SK-N-SH treated with all-trans-retinoic acid at 6 μM for 48 hours (cell line): ENCODE measurements at places on chromosomes 3 and 15.

GRCh38 chr15:74843891-74844299, 939 bp upstream of the ULK3 start:
- ATAC-seq: no peak

- no peak for ATAC-seq
Observed at GRCh38 chr3:112407214-112407887, 74.4 kb downstream of the CD200 start.

- peak; percentile 4; the same call in 2 of the 3 replicates for ATAC-seq
Observed at GRCh38 chr3:157174290-157174648, 14.3 kb upstream of the CCNL1 start.

DNA sequence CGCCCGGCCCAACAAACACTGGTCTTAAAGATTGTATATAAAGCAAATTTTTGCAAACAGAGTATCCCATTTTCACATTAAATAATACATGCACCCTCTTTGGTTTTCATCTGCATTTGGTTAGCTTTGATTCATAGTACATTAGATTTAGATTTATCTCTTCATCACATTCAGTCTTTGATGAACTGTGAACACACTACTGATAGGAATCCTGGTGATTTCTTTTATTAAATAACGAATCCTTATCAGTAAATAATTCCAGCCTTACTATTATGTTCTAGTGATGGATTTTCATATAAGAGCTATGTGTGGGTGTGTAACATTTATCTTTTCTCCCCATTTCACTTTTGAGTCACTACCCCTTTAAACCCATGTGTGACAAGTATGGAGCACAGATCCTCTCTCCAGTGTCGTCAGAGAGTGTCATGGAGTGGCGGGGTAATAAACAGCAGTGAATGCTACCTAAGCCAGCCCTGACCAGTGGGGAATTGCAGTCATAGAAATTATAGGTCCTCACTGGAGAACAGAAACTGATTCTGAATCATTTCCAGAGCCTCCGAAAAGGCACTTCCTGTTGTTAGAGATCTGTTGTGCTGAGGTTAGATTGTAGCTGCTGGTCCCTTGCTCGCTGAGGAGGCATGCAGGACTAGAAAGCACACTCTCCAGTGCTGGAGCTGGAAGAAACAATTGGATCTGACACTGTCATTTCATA, 22.0 kb downstream of the SLC7A14 start:
- ATAC-seq: peak; percentile 97

DNA sequence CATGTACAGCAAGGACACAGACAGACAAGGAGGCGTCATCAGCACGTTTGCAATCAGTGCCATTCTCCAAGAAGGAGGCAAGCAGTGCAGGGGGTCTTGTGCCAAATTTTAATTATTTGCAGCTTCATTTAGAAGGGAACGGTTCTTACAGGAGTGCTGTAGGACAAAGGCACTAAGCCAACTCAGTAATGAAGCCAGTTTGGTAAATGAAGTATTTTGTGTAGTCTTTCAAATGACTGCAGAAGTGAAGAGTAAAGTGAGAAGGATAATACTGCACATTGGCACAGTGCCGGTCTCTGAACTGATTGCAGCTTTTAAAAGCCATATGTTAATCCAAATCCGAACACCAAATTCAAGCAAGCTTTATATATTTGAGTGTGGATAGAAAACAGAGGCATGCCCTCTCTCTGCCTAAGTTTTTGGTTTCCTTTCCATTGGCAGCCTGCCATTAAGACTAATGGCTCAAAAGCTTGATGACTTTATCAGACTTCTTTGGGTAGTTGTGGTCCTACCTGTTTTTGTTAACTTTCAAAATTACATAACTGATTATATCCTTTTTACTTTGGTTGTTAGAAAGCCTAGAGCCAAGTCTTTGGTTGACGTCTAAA, 101.3 kb downstream of the SENP2 start:
- ATAC-seq: peak; percentile 55

GRCh38 chr3:102532901-102533300, 98.1 kb downstream of the ZPLD1 start:
- no peak for ATAC-seq

DNA sequence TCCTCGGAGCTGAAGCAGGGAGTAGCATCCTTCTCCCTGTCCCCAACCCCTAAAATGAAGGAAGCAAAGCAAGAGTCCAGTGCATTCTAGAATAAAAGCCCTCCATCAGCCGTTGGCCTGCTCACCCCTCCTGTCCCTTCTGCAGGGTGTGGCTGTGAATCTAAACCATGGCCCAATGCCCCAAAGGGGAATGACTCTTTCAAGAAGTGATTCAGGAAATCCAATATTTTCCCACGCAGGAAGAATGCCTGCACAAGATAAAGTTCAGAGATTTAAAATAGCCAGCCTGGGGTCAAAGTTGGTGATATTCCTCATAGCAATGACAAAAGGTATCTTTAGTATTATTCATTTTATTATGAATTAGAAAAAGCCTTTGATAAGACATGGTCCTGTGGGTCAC, 38.5 kb downstream of the SLCO2A1 start:
- no peak for ATAC-seq

DNA sequence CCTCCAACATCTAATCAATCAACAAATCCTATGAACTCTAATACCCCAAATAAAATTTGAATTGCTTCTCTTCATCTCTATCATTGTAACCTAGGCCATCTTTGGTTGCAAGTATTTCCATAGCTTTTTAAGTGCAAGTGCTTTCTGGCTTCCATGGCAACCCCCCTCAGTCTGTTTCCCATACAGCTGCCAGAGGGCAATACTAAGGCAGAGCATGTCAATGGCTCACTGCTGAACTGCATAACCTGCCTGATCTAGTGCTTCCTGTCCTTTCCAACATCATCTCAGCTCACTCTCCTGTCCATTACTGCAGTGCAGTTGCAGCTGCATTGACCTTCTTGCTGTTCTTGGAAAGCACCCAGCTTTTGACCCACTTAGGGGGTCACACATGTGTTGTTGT, 198.4 kb downstream of the WNT5A start:
- no peak for ATAC-seq

- no peak for ATAC-seq
Observed at GRCh38 chr3:55286693-55287092, 200.4 kb downstream of the WNT5A start.

- no peak for ATAC-seq
Observed at GRCh38 chr3:72174040-72174439, 389.1 kb upstream of the PROK2 start.

GRCh38 chr3:43035801-43036365, 56.8 kb downstream of the GASK1A start:
- no peak for ATAC-seq

- ATAC-seq: peak; percentile 90
Observed at GRCh38 chr15:82832601-82833361, 23.4 kb downstream of the WHAMM start.

DNA sequence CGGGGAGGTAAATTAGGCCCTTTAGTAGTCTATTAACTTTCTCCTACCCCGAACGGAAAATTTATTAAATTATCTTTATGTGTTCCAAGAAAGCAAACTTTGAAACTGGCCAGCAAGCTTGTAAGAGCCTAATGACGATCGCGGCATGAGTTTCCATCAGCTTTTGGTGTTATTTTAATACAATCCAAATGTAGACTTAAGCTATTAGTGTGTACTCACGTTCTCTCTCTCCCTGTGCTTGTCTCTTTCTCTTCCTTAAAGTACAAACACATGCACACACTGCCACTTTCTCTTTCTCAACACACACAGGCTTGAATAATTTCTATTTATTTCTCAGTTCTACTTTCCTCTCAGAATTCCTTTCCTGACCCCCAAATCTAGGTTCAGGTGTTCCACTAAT, 108.8 kb upstream of the MME start:
- peak; percentile 32 for ATAC-seq

DNA sequence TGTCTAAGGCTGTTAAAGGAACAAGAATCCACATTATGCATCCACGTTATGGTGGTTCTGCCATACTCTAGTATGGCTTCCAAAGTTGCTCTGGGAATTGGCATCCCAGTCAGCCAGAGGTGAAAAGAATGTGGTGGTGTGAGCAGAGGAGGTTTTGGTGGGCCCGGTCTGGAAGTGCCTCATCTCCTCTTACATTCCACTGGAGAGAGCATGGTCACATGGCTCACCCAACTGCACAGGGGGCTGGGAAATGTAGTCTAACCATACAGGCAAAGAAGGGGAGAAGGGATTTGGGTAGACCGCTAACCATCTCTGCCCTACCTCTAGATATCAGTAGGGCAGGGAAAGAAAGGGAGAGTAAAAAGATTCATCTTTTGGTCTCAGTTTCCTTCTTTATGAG, 3.2 kb upstream of the HEG1 start:
- no peak for ATAC-seq

GRCh38 chr15:88834211-88834812, 31.1 kb downstream of the ACAN start:
- ATAC-seq: peak; percentile 68

- no peak for ATAC-seq
Observed at GRCh38 chr3:15845475-15845874, 47.7 kb upstream of the ANKRD28 start.

GRCh38 chr3:30474371-30474770, 132.0 kb upstream of the TGFBR2 start:
- ATAC-seq: no peak

GRCh38 chr15:70323111-70323851, 225.6 kb upstream of the TLE3 start:
- peak; percentile 45 for ATAC-seq

GRCh38 chr15:95742256-95742655, 588.2 kb upstream of the NR2F2 start:
- ATAC-seq: no peak

- no peak for ATAC-seq
Observed at GRCh38 chr15:72995849-72996248, 56.4 kb upstream of the NEO1 start.

- ATAC-seq: peak; percentile 86
Observed at GRCh38 chr3:168061332-168061996, 34.3 kb downstream of the GOLIM4 start.

GRCh38 chr3:46989146-46989810, 9.8 kb downstream of the NBEAL2 start:
- ATAC-seq: no peak

DNA sequence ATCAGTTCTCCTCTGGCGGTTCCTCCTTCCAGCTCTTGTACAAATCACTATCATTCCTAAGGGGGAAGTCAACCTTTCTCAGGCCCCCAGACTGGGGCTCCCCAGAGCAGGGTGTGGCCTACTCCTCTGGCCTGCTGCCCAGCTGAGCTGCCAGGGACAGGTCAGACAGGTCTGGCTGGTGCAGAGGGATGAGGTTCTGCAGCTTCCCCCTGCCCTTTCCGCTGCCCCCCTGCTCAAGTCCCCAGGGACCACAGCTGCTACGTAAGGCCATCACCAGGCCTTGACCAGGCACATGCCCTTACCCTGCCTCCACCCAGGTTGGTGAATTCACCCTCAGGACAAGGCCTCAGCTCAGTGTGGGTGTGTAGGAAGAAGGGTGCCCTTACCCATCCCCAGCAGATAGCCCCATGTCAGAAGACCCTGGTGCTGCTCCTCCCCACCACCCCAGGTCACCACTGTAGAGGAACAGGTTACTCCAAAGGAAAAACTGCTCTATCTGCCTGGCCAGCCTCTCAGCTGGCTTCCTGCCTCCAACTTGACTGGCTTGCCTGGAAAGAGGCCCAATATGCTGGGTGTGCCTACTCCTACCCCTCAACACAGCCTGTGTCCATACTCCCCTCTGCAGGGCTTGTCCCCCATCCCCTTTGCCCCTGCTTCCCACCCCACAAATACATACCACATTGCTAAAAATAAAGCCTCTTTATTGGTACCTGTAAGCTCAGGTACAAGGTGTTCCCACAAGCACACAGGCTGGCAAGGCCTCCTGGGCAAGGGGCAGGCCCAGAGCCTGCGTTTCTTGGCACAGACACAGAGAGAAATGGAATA, 12.0 kb downstream of the CSRNP1 start:
- peak; percentile 39 for ATAC-seq

DNA sequence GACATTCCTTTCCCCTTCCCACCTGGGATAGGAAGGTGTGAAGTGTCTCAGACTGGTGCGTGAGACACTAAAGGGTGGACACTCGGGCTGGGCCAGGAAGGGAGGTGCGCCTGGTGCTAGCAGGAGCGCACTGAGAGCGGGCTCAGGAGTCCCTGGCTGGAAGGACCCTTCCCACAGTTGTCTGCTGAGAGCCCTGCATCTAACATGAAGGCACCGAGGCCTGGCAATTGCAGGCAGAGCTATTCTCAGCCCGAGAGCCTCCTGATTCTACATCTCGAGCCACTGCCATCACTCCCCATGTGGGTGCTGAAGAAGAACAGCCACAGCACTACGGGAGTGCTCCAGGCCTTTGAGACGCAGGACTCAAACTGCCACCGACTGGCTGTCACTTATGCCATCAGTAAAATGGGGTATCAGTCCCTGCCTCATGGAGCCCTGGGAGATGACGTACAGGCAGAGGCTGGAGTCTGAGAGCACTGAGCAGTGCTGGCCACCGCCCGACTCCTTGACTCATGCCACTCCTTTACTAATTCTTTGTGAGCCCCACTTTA, 159.4 kb downstream of the KLF13 start:
- no peak for ATAC-seq

DNA sequence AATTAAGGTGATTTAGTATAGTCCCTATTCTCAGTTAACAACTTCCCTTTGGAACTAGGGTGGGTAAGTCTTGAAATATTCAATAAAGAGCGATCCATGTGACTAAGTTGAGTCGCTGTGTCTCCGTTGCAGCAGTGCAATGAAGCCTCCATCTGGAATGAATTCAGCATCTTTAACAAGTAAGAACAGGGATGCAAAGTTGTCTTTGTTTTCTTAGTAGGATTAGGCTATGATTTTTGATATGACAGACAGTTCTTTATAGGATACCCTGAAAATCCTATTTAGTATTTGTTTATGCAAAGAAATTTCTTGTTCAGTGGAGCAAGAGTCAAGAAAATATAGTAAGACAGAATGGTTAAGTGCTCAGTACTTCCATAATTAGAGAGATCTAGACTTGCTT, 52.7 kb downstream of the RBMS3 start:
- ATAC-seq: peak; percentile 16; the same call in 2 of the 3 replicates

DNA sequence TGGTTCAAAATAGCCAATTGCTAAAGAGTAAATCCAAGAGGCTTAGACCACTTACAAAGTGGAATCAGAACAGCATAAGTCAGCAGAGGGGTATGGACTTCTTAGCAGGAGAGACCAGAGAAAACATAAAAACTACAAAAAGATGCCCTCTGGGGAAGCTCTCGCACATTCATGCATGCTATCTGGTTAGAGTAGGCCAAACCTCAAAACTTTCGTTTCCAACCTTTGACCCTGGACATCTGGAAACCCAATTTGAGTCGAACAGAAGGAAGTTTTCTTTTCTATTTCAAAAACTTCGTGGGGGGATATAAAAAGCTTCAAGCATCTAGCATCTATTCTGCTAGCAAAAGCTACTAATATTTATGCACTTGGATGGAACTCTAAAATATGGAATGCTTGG, 523.9 kb upstream of the AGTR1 start:
- no peak for ATAC-seq

DNA sequence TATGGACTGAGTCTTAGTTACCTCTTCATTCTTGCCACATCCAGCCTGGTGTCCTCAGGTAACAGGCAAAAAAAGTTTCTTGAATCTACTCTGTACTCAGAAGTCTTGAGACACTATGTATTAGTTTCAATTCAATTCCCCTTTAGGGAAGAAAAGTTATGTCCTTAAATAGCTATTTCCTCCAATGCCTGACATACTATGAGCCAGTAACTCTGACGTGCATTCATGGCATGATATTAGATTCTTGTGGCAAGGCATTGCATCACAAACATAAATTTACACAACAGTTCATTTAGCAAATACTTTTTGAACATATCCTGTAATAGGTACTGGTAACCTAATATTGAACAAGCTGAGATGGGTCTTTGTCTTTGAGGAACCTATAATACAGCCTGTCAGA, 109.3 kb upstream of the FOXB1 start:
- no peak for ATAC-seq

GRCh38 chr15:100732211-100733055, 130.0 kb downstream of the ASB7 start:
- ATAC-seq: peak; percentile 25
